ENCODE measurements at places on chromosomes 4 and X. TPM values are rescaled to one million over a fixed set of nuclear protein-coding genes. Genes with fewer than 3 reads are reported as not detected.

The ARSD gene
- 13.8 TPM for total RNA-seq

The DKK2 gene
- total RNA-seq, result not detected

DNA sequence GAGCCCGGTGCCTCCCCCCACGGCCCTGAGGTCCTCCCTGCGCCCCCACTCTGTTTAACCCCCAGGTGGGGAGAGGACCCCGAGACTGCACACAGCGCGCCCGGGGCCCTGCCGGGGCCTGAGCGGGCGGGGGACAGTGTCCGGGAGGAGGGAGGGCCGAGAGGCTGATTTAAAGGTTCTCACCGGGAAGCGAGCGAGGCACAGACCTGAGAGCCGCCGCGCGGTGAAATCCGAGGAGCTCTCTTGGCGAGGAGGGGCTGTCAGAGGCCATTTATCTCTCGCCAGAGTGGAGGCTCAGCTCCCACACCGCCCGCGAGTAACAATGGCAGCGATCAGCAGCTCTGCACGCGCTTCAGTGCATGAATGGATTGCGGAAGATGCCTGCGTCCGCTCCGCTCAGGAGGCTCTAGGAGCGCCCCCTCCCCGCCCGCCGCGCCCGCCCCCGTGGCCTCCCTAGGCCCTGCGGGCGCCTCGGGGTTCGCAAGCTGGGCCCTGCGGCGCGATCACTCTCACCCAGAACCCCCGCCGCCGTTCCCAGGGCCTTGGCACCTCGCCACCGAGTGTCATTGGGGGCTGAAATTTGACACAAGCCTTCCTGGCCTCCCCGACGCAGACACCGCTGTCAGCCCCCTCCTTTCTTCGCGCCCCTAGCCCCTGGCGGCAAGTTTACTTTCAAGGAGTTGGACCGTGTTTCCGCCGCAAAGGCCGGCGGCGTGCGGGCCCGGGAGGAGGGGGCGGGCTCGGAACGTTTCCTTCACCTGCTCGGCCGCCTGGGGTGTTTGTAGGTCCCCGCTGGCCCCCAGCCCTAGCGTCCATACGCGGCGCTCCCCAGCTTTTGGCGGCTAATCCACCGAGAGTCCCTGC is 48.7 kb upstream of the BCOR start:
- peak; percentile 24 for DNase-seq

DNA sequence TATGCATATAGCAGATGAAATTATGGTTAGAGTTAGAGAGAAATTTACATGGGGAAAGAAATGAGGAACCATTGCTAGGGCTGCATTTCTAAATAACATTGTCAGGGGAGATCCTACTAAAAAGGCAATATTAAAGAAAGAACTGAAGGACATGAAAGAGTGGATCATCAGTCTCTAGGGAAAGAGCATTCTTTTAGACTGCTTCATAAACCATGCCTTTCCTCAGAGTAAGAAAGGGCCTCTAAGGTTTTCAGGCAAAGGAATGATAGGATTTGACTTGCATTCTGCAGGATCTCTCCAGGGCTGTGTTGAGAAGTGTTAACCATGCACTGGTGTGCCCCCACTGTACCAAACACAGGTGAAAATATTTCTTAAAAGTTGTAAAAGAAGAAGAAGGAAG is 385.4 kb upstream of the MAD2L1 start:
- DNase-seq, result no peak

DNA sequence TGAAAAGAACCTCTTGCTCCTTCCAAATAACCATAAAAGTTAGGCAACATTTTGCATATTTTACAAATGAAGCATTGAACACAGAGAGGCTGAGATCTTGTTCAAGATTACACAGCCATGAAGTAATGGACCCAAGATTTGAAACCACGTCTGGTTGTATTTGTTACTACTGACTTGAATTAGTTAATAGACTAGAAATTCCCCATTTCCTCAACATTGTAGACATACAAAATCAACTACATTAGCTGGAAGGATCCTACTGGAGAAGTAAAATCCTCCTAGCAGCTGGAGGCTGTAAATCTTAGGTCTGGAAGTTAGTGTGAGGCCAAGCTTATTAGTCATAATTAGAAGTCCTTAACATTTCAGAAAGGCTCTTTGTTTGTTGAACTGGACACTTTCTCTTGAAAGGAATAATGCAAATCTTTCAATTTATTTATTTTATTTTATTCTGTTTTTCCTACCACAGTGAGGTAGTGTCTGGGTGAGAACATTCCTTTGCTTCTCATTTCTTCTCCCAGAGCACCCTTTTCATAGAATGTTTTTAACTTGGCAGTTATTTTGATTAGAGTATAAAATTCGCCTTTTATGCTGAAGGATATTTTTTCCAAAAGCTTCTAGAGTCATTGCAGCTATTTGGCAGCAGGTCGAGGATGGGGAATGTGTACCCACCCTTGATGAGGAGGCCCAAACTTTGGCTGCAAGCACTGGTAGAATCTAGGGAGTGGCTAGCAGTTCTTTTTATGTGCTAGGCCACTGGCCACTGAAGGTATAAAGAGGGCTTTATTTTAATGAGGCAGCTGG is 62.0 kb upstream of the CLNK start:
- DNase-seq, result no peak

- DNase-seq, result peak; percentile 64
Measured at GRCh38 chr4:155972098-155972497, 18.4 kb upstream of the CTSO start.

- DNase-seq, result peak; percentile 9
Measured at GRCh38 chr4:185394568-185395237, 1.0 kb downstream of the LRP2BP start.

The GATA1 gene
- not detected for total RNA-seq

DNA sequence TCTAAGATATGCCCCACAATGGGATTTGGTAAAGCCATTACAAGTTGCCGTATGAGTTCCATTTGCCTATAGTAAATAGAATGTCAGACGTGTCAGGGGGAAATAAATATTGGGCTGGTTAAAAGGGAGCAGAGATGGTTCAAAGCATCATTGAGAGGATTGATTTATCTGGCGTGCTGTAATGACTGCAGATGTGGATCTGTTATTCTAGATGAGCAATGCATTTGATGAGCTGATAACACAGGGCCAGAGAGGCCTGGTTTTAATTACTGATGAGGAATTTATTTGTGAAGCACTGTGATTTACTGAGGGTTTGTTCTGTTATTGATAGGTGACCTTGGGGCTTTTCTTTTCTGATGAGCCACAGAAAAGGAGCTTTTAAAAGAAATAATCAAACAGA is 62.5 kb downstream of the DACH2 start:
- no peak for DNase-seq

- peak; percentile 24 for DNase-seq
Measured at GRCh38 chr4:26525771-26526150, 35.5 kb upstream of the CCKAR start.

The HTR2C gene
- 0.07 TPM for total RNA-seq
